ENCODE measurements at places on chromosomes 7 and 10.

- DNase-seq: no peak
Measured at GRCh38 chr10:99743841-99744240, 11.8 kb downstream of the CUTC start.

GRCh38 chr7:115435178-115435577, 513.3 kb downstream of the MDFIC start:
- no peak for DNase-seq

- DNase-seq: no peak
Measured at GRCh38 chr7:36278620-36279172, 111.0 kb upstream of the ANLN start.

DNA sequence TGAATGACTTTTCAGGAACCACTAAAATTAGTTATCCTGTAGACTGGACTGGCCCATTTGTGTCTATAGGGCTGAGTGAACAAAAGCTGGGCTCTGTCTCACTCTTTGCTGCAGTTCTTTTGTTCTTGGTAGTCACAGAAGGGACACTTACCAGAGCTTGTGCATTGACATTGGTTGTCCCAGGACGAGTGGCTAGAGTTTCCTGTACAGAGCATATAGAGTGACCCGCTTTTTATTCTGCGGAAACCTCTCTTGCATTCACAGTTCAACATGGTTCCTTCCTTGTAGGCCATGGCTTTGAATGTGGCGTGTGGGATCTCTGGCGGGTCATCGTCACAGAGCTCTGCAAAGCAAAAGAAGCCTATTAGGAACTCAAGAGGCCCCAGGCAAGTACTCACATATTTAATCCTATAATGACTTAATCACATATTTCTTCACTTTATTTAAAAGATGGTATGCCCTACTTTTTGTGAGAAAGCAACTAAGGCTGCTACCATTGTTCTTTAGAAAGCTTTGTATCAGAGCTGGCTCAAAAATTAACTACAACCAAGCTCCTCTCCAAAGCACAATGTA, 36.4 kb downstream of the IL2RA start:
- DNase-seq: no peak

GRCh38 chr7:150966002-150966401, 12.1 kb downstream of the KCNH2 start:
- no peak for DNase-seq

DNA sequence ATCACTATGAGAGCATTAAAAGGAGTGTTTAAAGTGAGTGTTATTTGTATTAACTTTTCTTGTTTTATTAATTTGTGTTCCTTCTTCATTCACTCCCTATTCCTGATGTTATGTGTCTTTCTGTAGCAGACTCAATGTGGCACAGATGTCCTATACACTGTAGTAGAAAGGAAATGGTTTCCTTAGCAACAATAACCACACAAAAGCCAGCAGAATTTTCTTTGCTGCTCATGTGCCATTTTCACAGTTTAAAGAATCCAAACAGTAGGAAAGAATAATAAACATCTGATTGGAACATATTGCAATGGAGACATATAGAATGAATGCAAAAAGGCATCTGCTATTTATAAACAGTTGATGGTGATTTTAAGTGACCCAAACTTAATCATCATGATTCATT, 763.6 kb downstream of the PHTF2 start:
- no peak for DNase-seq

DNA sequence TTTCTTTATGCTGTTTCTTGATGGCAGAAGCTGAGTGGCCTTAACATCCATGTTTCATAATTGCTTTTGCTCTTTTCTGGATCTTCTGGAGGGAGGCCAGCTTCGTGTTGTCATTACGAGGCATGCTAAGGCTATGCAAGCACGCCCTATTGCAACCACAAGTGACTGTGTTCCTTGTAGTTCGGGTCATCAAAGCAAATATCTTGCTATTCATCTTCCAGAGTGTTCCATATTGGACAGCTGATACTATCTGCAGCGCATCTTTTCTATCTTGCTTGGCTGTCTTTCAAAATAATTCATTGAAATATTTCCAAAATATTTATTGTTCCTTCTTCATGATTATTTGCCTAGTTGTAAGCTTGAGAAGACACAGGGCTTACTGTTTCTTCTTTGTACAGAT, 5.0 kb downstream of the EPHB6 start:
- DNase-seq: no peak

DNA sequence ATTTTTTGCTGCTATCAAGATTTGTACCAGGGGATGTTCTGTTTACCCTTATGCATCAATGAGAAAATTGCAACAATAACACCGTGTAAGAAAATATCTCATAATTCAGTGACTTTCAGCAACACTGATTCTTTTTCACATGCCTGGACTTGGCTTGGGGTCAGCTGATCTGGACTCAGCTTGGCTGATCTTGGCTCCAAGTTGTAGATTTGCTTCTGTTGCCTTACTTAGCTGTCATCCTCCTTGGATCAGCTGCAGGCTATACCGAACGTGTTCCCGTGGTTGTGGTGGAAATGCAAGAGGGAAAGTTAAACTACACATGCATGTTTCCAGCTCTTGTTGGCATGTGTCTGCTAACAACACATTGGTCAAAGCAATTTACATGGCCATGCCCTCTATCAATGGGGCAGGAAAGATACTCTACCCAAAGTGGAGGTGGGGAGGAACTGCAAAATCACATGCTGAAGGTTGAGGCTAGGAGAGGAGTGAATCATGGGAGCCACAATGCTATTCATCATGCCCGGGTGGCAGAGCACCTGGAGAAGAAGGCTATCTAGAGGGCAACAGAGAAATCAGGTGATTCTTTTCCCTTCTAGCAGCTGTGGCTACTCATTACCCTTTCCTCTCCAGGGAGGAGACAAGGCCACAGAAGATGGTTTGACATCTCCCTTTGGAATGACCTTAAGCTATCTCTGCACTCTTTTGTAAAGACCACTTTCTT, 1276.3 kb upstream of the AUTS2 start:
- no peak for DNase-seq

DNA sequence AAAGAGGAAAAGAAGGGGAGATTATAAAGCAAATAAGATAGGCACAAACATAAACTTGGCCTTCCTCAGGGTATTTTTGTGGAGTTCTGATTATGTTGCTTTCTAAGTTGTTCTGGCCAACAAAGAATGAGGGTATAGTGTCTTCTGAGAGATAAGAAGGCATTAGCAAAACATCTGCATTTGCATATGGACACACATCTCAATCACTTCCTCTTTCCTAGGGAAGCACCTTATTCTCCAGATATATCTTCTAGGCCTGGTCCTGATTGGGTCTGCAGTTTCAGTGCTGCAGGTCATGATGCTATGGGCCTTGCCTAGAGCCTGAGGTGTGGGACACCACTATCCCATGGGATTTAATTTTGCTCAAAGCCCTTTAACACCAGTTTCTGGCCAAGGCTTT, 308.8 kb upstream of the PHYHIPL start:
- no peak for DNase-seq

DNA sequence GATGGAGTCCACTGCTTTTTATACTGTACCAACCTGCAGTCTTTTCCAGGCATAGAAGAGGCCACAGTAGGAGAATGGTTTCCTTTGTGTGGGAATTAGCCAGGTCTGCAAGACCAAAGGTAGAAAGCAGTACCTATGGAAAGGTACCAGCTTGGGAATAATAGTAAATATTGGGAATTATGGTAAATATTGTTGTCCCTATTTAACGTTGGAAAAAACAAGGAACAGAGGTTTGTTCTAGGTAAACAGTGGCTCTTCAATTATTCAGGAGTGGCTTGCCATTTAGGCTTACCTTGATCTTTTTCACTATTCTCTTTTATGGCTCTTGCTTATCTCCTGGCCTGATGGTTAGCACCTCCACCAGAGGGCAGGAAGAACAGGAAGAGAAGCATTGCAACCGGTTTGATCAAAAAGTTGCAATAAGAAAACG, 43.9 kb upstream of the GSAP start:
- no peak for DNase-seq

DNA sequence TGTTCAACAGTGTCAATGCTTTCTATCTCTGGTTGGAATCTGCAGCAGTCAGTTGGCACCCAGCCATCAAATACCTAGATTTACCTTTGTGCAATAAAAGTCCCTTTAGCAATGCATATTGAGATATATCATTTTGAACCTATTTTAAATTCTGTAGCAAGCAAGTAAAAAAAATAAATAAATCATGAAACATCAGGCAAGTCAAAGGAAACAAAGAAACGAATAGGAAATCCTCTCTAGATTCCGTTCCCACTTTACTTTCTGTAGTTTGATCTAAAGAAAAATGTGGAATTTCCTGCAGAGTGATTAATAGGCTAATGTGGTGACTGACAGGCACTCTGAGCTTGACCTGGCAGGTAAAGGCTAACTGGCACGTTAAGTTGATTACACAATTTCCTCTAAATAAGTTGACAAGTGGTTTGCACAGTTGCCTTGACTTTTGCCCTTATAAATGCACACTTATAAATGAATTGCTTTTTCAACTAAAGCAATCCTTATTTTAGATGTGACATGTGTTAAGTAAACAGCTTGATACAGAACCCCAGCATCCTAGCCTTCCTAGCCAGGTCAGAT, 208.1 kb upstream of the TCF7L2 start:
- DNase-seq: no peak
